Aorta (tissue), 5 donors: ENCODE measurements at places on chromosomes 11 and 22. TPM values are rescaled to one million over a fixed set of nuclear protein-coding genes. Genes with fewer than 3 reads are reported as not detected.

GRCh38 chr11:35064114-35064800, 74.7 kb upstream of the CD44 start:
- no peaks in the 10 kb centered on the region for H3K4me1 ChIP-seq
- H3K27me3 ChIP-seq: no peaks in the 10 kb centered on the region
- no peak for DNase-seq
- no peak overlapping the region for H3K4me3 ChIP-seq

- H3K27ac ChIP-seq: no peak overlapping the region
- H3K4me3 ChIP-seq: no peak overlapping the region
- no peak for DNase-seq
- H3K36me3 ChIP-seq: no peaks in the 10 kb centered on the region
- no peaks in the 10 kb centered on the region for H3K4me1 ChIP-seq
Measured at GRCh38 chr11:115501893-115502589, 2.2 kb downstream of the CADM1 start.

DNA sequence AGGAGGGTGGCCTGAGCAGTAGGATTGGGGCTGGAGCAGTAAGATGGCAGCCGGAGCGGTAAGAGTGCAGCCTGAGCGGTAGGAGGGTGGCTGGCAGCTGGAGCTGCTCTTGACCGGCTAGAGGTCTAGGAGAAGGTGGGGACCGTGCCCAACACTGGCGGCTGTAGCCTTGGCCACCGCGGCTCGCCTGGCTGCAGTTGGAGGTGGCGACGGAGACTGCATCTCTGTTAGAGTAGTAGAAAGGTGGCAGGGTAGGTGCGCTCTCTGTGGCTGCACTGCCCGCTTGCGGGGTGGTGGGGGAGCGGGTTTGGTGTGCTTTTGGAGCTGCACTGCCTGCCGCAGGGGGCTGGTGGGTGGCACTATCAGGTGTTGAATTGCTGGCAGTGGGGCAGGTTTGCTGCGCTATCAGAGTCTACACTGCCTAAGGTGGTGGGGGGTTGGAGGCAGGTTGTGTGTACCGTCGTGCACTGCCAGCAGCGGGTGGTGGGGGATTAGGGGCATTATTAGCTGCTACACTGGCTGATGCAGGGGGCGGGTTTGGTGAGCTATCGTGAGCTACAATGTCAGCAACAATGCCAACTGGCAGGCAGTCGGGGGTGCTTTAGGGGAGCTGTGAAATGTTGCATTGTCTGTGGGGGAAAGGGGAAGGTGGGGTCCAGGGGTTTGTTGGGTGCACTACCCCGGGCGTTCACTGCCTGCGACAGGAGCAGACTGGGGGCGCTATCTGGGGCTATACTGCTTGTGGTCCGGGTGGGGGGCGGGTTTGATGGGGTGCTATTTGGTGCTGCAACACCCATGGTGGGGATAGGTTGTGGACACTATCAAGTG, 4461.3 kb upstream of the OR11H1 start:
- no peak overlapping the region for H3K4me3 ChIP-seq
- DNase-seq: no peak
- no peaks in the 10 kb centered on the region for H3K36me3 ChIP-seq

- no peaks in the 10 kb centered on the region for H3K4me1 ChIP-seq
- no peaks in the 10 kb centered on the region for H3K27me3 ChIP-seq
- no peaks in the 10 kb centered on the region for H3K36me3 ChIP-seq
- H3K27ac ChIP-seq: no peak overlapping the region
Measured at GRCh38 chr11:61918938-61919704, 1.8 kb upstream of the RAB3IL1 start.

- no peaks in the 10 kb centered on the region for H3K27me3 ChIP-seq
- no peak for DNase-seq
- no peak overlapping the region for H3K27ac ChIP-seq
- no peaks in the 10 kb centered on the region for H3K36me3 ChIP-seq
- H3K4me3 ChIP-seq: no peak overlapping the region
Measured at GRCh38 chr22:16651217-16651616, 58.6 kb upstream of the CCT8L2 start.

DNA sequence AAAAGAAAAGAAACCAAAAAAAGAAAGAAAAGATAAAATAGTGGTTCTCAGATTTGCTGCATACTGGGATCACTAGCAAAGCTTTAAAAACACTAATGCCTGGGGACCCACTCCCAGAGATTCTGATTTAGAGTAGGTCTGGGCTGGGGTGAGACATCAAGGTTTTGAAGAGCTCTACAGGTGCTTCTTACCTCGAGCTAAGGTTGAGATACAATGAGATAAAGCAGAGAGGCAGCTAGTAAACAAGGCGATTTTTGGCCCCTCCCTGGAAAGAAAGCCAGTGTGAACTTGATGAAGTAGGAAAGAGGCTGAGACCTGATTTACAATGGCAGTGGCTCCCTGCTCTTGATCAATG, 327.6 kb upstream of the CCDC90B start:
- H3K36me3 ChIP-seq: no peaks in the 10 kb centered on the region
- DNase-seq: no peak
- H3K4me1 ChIP-seq: no peaks in the 10 kb centered on the region
- H3K27ac ChIP-seq: no peak overlapping the region

- H3K36me3 ChIP-seq: no peaks in the 10 kb centered on the region
- H3K4me1 ChIP-seq: no peaks in the 10 kb centered on the region
- no peaks in the 10 kb centered on the region for H3K27me3 ChIP-seq
- H3K4me3 ChIP-seq: no peak overlapping the region
Measured at GRCh38 chr22:49107561-49107960, 720.1 kb downstream of the BRD1 start.

DNA sequence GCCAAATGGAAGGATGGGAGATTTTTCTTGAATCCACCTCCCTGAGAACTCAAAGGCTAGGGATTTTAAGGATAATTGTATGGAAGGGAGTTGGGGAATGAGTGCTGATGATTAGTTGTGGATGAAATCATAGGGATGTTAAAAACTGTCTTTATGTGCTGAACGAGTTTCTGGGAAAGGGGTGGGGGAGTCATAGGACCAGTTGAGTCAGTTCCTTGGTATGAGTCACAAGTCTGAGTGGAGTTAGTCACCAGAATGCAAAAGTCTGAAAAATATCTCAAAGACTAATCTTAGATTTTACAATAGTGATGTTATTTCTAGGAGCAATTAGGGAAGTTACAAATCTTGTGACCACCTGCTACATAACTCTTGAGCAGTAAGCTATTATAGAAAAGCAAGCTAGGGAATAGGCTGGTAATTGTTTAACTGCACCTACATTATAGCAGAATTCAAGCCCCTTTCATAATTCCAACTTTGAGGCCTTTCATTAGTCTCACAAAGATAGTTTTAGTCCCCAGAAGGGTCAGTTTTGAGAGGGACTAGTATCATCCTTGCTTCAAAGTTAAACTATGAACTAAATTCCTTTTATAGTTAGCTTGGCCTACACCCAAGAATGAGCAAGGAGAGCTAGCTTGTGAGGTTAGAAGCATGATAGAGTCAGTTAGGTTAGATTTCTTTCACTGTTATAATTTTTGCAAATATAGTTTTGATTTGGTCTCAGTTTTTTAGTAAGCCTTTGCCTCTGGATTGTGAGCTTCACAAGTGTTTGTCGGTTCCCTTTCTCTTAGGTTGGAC, 668.0 kb downstream of the ETS1 start:
- H3K36me3 ChIP-seq: no peaks in the 10 kb centered on the region
- DNase-seq: no peak
- H3K4me1 ChIP-seq: no peaks in the 10 kb centered on the region

DNA sequence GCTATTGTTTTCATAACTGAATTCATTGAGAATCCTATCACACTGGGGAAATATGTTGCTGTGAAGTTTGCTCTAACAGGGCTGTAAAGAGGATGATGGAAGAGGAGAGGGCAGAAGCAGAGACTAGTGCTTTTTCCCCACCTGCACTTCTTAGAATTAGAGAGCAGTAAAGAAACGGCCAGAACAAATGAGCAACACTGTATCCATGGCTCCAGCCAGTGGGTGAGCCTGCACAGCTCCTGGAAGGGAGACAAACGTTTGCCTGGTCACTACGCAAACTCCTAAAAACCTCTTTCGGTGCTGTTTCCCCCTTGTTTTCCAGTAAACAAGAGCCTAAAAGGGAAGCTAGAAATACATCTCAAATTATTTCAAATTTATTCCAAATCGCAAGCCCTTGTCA, 22.2 kb upstream of the OR10D3 start:
- no peaks in the 10 kb centered on the region for H3K36me3 ChIP-seq
- H3K4me1 ChIP-seq: no peaks in the 10 kb centered on the region
- no peaks in the 10 kb centered on the region for H3K27me3 ChIP-seq
- H3K4me3 ChIP-seq: no peak overlapping the region

DNA sequence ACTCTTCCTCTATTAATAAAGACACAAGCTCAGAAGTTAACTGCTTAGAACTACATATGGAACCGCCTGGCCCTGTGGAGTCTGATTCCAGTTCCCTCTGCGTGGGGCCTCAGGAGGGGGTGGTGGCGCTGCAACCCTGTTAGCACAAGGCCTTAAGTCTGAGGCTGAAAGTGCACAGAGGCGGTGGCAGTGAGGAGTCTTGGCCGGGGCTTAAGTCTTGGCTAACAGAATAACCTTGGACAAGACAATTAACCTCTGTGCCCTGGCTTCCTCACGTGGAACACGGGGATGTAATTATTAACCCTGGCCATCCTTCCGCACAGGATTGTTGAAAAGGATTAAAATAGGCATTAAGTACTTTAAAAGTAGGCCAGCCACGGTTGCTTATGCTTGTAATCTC, 191.5 kb downstream of the CEP164 start:
- H3K4me1 ChIP-seq: no peaks in the 10 kb centered on the region
- H3K36me3 ChIP-seq: no peaks in the 10 kb centered on the region
- H3K27me3 ChIP-seq: no peaks in the 10 kb centered on the region

DNA sequence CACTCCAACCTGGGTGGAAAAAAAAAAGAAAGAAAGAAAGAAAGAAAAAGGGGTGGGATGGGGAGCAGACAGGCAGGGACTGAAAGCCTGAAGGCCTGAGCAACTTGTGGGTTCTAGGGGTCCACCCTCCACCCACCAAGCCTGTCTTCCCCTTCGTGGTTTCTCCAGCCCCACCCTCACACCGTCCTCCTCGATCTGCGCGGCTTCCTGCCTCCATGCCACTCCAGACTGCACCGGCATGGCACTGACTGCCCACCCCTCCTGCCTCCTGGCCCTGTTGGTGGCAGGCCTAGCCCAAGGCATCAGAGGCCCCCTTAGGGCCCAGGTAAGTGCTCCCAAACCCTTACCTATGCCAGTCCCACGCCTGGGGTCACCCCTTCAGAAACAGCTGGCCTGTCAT, at the start of gene CTSW:
Gene CTSW (plus strand): TSS at position 221 of the 400 bp plus-strand sequence. CDS start 18 bp downstream, at position 239.
- H3K4me3 ChIP-seq: no peak within 1 kb of the TSS
- DNase-seq: no peak
- H3K36me3 ChIP-seq: peaks cover 3% of the 10 kb centered on the region
- no peak within 1 kb of the TSS for H3K27ac ChIP-seq

DNA sequence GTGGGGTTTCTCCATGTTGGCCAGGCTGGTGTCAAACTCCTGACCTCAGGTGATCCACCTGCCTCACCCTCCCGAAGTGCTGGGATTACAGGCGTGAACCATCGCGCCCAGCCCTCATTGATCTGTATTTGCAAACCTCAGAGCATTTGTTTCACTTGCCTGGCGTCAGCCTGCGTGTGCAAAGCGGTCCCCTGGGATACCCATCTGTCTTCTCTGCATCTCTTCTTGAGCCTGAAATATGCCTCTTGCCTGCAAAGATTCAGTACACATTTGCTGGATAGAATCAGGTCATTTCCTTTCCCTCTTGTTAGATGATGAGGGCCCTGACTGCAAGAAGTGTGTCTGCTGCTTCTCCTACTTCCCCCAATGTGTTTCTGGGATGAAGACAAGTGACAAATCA, 1291.0 kb downstream of the TBC1D22A start:
- no peaks in the 10 kb centered on the region for H3K36me3 ChIP-seq
- H3K27me3 ChIP-seq: no peaks in the 10 kb centered on the region
- no peaks in the 10 kb centered on the region for H3K4me1 ChIP-seq
- no peak for DNase-seq

DNA sequence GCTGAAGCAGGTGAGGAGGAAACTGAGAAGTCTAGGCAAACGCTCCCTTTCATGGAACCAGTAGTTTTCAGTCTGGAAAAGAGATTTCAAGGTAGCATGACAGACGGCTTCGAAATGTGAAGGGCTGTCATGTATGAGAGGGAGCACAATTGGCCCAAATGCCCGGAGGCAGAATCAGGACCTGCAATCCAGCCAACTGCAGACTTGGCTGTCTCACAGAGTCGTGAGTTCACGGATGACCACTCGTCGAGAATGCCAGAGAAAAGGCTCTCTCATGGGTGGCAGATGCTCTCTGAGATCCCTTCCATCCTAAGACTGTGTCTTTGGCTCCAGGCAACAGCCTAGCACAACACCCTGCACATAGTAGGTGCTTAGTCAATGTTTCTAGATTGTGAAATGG, 134.8 kb downstream of the DSCAML1 start:
- H3K27ac ChIP-seq: no peak overlapping the region
- H3K4me1 ChIP-seq: no peaks in the 10 kb centered on the region
- no peaks in the 10 kb centered on the region for H3K27me3 ChIP-seq
- no peaks in the 10 kb centered on the region for H3K36me3 ChIP-seq
- H3K4me3 ChIP-seq: no peak overlapping the region

- no peaks in the 10 kb centered on the region for H3K4me1 ChIP-seq
- H3K4me3 ChIP-seq: no peak overlapping the region
- no peaks in the 10 kb centered on the region for H3K36me3 ChIP-seq
- no peaks in the 10 kb centered on the region for H3K27me3 ChIP-seq
Measured at GRCh38 chr11:82944198-82944597, 42.7 kb downstream of the DDIAS start.

- H3K27ac ChIP-seq: no peak overlapping the region
- no peaks in the 10 kb centered on the region for H3K27me3 ChIP-seq
- H3K36me3 ChIP-seq: no peaks in the 10 kb centered on the region
- no peak overlapping the region for H3K4me3 ChIP-seq
- DNase-seq: no peak
Measured at GRCh38 chr11:32341620-32342613, 93.4 kb downstream of the WT1 start.

- DNase-seq: peak; percentile 96
- no peaks in the 10 kb centered on the region for H3K27me3 ChIP-seq
- no peaks in the 10 kb centered on the region for H3K36me3 ChIP-seq
- no peaks in the 10 kb centered on the region for H3K4me1 ChIP-seq
- H3K27ac ChIP-seq: peak overlapping the region; percentile 50
- H3K4me3 ChIP-seq: peak overlapping the region; percentile 60
Measured at GRCh38 chr22:26672590-26673468, 15.4 kb downstream of the MIAT start.

Gene MS4A12
- not detected for total RNA-seq

Gene GRM5
- total RNA-seq: 4.3 TPM

Gene VWCE
- 3.0 TPM for total RNA-seq

Gene PGA3
- total RNA-seq: not detected

Gene GAS2L1
- 22.3 TPM for total RNA-seq

Gene IGLL1
- not detected for total RNA-seq

Gene TMPRSS13
- 0.54 TPM for total RNA-seq

Gene RAG1
- total RNA-seq: 0.65 TPM

Gene C1QTNF5
- 42.4 TPM for total RNA-seq

Gene ADAMTS15
- 8.0 TPM for total RNA-seq

Gene TYR
- not detected for total RNA-seq

Gene KCNJ5
- 2.0 TPM for total RNA-seq
